Right renal pelvis (tissue), 4 donors: ENCODE measurements at places on chromosomes 2 and 18.
A peak's percentile ranks its signal among the peaks of the same experiment; 100 is the strongest.

DNA sequence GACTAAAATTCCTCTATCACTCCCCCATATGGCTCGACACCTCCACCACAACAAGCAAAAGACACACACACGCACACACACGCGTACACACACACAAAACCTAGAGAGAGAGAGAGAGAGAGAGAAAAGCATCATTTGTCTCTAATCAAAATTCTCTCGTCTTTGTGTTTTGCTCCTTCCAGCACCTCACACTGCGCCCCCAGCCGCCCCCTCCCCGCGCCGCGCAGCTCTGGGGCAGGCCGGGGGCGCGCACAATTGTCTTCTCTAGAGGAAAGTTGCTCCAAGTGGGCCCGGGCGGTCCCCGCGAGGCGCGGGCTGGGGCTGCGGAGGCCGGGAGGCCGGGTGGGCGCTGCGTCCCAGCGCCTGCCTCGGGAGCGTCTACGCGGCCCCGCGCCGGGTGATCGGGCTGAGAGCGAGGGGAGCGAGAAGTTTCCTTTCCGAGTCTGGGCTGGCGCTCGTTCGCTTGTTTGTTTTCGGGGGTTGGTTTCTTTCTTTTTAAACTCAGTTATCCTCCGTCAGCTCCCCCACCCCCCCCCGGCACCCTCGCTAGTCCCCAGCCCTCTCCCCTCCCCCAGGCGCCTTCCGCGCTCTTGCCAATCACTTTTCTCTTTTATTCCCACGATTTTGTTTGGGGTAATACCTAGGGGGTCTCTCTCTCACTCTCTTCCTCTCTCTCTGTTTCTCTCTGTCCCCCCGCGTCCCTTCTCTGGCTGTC is 4.1 kb downstream of the ZEB2 start:
- DNase-seq = no peak

GRCh38 chr2:211371465-211371864 is 815.1 kb downstream of the CPS1 start:
- DNase-seq = no peak

DNA sequence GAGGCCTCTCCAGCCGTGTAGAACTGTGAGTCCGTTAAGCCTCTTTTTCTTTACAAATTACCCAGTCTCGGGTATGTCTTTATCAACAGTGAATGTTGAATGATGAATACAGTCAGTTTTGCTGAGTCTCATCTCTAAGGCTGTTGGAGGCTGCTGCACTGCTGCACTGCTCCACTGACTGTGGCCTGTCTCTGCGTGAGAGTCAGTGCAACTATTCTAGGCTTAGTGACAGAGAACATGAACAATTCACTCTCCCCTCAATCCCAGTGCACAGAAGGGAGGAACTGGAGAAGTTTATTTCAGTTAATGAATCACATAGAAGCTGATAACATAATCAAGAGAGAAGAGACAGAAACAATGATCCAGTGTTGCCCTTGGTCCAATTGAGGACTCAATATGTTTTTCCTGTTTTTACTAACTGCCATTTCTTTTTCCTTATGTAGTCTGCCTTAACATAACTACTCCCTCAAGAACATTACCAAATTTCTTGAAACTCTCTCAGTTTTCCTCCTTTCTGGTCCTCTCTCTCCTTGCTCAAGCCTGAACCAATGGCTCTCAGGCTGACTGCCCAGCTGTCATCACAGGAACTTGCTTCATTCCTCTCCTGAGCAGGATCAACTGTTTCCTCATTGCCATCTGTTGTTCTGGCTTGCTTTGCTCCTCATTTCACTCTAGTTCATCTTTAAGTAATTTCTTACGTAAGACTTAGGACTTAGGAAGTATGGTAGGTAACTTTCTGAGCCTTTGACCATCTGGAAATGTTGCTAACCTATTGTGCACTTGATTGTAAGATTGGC is 483.2 kb downstream of the METTL4 start:
- no peak for DNase-seq

- DNase-seq = no peak
Observed at GRCh38 chr2:74653589-74653984, 460 bp upstream of the SEMA4F start.

- no peak for DNase-seq
Observed at GRCh38 chr2:66555091-66555490, 120.2 kb downstream of the MEIS1 start.

DNA sequence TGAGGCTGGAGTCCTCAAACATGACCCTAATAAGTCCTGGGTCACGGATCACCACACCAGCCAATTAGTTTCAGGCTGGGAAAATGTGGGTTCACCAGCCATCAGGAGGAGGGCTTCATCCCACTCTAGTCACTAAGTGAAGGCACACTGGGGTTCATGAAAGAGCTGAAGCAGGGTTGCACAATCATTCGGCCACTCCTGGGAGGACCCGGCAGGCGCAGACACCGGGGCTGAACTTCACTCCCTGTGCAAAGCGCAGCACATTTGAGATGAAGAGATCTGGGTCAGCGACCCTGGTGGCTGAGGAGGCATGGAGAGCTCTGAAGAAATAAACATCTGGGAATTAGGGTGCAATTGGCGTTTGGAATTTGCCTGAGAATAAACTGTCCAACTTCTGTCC is 684.4 kb upstream of the SALL3 start:
- DNase-seq = peak; percentile 25

DNA sequence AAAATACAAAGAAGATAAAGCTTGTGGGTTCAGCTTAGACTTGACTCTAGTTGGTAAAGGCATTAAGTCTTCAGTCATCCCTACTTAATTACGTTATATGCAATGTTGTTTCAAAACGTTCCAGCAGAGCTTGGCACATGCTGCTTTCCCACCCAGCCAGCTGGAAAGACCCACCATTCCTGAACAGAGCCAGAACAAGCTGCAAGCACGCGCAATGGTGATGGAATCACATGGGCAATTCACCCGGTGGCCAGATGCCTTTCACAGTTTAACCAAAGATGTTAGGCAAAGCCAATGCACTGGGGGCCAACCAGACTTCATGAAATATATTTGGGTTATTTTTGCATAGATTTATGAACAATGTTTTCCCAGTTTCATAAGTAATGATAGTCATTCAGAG is 123.4 kb upstream of the CDH20 start:
- no peak for DNase-seq

- no peak for DNase-seq
Observed at GRCh38 chr2:97932975-97933662, 62.6 kb downstream of the TMEM131 start.

DNA sequence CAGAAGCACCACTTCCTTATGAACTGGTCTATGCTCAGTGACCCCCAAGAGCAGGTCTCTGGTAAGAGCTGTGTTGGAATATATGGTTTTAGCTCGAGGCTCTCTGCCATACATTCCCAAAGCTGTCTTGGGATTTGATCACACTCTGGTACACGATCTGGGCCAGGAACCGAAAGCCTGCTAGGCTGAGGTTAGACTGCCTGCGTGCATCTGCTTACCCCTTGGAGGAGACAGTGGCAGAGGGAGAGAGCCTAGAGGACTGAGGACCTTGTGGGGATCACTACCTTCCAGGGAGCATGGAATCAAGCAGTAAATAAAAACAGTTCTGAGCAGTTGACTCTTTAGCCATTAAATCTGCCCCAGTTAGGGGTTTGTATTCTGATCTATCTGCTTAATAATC is 63.7 kb downstream of the ZNF532 start:
- DNase-seq = no peak

- DNase-seq = no peak
Observed at GRCh38 chr2:16071039-16071864, 130.9 kb downstream of the MYCN start.

DNA sequence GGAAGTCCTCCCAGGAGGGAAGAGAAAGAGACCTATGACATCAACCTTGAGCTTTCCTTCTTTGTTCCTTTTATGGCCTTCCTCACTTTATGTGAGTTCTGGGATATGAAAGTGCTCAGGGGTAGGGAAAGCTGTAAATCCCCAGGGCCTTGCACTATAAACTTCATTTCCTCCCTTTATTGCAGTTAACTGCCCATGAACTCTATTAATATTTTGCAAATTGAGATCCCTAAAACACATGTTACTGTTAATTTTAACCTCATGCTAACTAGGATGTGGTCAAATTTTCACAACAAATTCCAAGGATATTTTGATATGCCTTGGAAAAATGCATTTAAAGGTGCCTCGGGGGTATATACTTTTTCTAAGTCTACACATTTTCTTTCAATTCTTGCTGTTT is 359.9 kb downstream of the OSR1 start:
- no peak for DNase-seq

GRCh38 chr2:141767691-141768090 is 363.1 kb downstream of the LRP1B start:
- no peak for DNase-seq

GRCh38 chr2:101127319-101128056 is 23.7 kb downstream of the TBC1D8 start:
- DNase-seq = no peak

DNA sequence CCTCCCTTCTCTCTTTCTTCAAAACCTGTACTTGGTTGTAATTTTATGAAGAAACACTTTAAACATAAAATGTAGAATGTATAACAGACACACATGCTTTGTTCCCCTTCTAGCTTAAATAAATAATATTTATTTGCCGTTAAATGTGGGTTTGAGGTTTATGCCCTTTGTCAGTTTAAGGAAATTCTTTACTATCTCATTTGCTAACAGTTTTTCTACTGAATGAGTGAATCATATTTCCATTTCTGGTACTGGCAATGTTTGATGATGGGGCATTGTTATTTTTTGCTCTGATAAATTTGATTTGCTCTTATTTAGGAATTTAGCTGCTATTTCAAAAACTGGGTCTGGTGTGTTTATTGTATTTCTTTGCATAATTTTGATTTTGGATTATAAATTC is 555.6 kb downstream of the CCDC85A start:
- DNase-seq = no peak

- DNase-seq = no peak
Observed at GRCh38 chr2:101848769-101849410, 142.9 kb upstream of the IL1R2 start.

GRCh38 chr2:221569425-221569845 is 2.7 kb downstream of the EPHA4 start:
- no peak for DNase-seq

DNA sequence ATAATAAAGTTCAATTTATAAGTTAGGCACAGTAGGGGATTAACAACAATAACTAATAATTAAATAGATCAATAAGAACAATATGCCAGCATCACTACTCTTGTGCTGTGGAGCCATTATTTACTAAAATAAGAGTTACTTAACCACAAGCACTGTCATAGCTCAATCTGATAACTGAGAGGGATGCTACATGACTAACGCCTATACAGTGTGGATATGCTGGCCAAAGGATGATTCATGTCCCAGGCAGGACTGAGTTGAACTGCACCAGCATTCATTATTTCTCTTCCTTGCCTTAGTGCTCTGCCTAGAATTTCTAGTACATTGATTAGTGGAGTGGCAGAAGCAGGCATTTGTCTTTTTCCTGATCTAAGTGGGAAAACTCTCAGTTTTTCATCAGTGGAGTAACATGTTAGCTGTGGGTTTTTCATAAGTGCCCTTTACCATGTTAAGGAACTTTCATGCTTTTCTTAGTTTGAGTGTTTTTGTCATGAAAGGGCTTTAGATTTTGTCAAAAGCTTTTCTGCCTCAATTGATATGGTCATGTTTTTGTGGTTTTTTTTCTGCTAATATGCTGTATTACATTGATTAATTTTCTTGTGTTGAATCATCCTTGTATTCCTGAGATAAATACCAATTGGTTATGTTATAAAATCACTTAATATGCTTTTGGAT is 21.7 kb downstream of the KIAA1328 start:
- DNase-seq = no peak

DNA sequence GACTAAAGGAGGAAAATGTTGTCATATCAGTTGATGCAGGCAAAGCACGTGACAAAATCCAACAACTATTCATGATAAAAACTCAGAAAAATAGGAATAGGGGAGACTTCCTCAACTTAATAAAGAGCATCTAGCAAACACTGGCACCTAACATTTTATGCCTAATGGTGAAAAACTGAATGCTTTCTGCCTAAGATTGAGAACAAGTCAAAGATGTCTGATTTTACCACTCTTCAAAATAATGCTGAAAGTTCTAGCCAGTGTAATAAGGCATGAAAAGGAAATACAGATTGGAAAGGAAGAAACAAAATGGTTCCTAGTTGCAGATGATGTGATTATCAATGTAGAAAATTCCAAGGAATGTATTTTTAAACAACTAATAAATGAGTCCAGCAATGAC is 58.4 kb downstream of the SMAD4 start:
- no peak for DNase-seq

DNA sequence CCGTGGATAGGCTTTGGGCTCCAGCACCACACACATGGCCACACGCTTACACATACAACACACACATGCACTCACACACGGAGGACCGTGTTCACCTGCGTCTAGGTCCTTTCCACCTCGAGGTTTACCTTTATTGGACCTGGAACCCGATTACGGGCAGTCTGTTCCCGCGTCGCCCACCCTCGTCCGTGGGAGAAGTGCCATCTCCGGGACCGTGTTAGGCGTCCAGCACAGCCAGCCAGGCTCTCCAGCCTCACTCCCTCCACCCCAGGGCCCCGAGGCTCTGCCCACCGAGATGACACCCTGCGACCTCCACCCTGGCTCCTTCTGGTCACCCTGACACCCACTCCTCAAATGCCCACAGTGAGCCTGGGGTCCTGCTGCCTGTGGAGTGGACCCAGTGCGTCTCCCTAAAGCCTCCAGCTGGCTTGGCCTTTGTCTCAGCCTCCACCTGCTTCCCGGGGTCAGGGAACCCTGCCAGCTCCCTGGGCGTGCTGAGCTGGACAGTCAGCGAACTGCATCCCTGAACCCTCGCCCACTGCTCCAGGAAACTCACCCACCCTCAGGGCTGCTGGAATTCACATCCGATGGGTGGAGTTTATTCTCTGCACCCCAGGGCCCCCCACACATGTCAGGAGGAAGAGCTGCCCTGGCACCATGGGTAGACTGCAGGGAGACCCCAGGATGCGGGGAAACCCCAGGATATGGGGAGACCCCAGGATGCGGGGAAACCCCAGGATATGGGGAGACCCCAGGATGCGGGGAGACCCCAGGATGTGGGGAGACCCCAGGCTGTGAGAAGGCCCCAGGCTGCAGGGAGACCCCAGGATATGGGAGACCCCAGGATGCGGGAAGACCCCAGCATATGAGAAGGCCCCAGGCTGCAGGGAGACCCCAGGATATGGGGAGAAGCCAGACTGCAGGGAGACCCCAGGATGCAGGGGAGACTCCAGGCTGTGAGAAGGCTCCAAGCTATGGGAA is 33.0 kb downstream of the ADI1 start:
- no peak for DNase-seq

DNA sequence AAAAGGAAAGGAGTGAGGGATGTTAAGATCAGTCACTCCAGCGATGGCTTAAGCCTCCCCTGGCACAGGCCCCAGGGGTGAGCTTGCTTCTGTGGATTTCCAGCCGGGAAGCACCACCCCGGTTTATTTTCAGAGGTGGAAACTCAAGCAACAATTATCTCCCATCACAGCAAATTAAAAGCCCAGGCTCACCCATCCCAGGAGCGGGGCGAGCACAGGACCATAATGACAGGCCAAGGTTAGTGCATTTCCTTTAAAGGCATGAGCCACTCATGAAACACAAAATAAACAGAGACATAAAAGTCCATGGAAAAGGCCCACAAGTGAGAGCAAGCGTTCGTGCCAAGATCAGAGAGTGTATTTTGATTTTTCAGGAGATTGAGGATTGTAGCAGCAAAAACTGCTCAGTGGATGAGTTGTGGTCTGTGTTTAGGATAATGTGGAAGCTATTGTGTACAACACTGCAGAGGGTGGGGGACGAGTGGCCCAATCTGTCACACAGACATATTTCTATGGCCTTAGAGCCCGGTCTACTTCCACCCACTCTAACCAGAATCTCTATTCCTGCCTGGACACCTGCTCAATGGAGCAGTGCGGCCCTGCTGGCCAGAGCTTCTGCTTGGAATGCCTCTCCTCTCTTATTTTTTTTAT is 111.4 kb upstream of the CDC42EP3 start:
- no peak for DNase-seq
